ENCODE measurements at places on chromosomes 5 and 9. TPM values are rescaled to one million over a fixed set of nuclear protein-coding genes. Genes with fewer than 3 reads are reported as not detected.

DNA sequence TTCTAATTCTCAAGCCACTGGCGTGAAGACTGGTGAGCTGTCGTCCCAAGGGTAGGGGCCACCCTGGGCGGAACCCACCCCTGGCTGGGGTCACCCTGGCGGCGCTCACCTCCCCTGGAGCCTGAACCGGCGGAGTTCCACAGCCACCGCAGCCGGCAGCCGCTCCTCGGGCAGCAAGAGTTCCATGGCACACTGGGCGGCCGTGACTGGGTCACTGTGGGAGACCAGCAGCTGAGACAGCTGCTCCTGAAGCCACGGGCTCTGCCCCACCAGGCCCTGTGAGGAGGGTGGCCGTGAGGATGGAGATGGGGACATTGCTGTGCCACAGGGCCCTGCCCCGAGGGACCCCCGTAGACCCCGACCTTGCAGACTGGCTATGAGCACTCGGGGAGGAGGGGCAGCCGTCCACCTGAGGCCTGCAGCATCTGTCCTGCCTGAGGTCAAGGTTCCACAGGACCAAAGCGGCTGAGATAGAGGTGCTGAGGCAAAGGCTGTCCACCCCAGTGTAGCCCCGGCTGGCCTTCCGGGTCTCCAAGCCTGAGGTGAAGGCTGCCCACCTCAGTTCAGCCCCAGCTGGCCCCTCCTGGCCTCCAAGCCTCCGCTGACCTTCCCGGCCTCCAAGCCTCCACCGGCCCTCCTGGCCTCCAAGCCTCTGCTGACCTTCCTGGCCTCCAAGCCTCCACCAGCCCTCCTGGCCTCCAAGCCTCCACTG is 50.6 kb upstream of the NRARP start:
- no peak overlapping the region for H3K27ac ChIP-seq
- no peak overlapping the region for H3K4me3 ChIP-seq
- H3K27me3 ChIP-seq: no peaks in the 10 kb centered on the region
- H3K36me3 ChIP-seq: no peaks in the 10 kb centered on the region
- DNase-seq: no peak

SH3PXD2B gene
- total RNA-seq: 0.15 TPM

DNA sequence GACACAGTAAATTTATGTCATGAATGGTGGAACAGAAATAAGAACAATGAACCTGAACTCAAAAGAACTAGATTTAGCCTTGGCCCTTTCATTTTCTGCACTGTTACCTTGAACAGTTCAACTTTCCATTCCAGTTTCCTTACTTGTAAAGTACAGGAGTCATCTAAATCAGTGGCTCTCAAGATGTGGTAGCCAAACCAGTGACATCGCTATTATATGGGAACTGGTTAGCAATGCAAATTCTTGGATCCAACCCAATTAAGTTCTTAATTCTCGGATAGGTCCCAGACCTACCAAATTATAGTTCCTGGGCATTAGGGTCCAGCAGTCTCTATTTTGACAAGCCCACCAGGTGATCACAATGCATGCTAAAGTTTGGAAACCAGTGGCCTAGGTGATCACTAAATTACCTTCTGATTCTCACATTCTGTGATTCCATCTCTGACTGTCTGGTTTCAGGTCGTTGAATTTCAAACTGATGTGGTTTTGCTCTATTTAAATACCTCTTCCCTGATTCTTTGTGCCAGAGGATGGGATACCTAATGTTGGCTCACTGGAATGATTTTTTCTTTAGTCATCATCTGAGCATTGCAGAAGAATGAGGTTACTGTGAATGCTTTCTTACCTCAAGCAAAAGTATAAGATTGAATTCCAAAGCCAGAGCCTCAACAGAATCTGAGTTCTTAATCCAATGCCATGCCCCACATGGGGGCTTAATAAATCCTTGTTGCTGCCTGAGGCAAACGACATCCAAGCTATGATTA is 253.8 kb downstream of the ENC1 start:
- H3K4me1 ChIP-seq: no peaks in the 10 kb centered on the region
- no peaks in the 10 kb centered on the region for H3K27me3 ChIP-seq
- no peak overlapping the region for H3K4me3 ChIP-seq
- no peak overlapping the region for H3K27ac ChIP-seq
- DNase-seq: no peak
- H3K36me3 ChIP-seq: no peaks in the 10 kb centered on the region

GCNT4 gene
- total RNA-seq: not detected

GRCh38 chr5:60512117-60512516 is 187.8 kb downstream of the DEPDC1B start:
- no peak overlapping the region for H3K4me3 ChIP-seq
- no peak for DNase-seq
- H3K4me1 ChIP-seq: peaks cover 66% of the 10 kb centered on the region
- no peak overlapping the region for H3K27ac ChIP-seq

All from Karpas-422 (cell line).